ENCODE measurements at places on chromosomes 3 and 15.

DNA sequence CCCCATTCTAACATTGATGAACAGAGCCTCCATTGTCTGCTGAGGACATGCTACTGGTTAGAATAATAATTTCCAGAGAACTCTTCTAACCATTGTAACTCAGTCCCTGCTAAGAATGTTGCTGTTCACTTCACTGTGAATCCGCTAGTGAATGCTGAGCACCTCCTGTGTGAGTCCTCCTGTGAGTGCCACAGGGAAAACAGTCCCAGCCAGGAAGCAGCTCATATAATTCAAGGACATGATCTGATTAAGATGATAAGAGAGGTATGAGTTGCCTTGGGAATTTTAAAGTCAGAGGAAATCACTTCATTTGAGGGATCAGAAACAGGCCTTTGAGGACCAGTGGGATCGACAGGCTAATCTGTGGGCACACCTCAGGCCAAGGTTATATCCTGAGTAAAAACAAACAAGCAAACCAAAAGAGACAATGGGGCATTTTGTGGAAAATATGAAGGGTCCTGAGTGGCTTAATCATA, 33.9 kb upstream of the GPR160 start:
- DNase-seq: no peak

DNA sequence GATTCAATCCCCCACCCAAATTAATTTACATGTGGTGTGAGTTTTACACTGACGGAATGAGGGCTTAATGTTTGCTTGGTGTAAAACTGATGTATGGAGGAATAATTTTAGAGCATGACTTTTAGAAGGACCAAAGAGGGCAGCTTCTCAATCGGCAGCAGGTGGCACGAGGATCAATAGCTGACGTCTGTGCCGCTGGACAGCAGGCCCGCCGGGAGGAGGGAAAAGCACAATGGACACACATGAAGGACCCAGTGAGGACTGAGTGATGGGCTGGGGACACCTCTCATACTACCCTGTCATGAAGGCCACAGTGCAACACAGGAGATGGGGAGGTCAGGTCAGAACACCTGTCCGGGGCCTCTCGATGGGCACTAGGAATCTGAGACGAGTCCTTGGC, 61.4 kb upstream of the NSMCE3 start:
- no peak for DNase-seq

DNA sequence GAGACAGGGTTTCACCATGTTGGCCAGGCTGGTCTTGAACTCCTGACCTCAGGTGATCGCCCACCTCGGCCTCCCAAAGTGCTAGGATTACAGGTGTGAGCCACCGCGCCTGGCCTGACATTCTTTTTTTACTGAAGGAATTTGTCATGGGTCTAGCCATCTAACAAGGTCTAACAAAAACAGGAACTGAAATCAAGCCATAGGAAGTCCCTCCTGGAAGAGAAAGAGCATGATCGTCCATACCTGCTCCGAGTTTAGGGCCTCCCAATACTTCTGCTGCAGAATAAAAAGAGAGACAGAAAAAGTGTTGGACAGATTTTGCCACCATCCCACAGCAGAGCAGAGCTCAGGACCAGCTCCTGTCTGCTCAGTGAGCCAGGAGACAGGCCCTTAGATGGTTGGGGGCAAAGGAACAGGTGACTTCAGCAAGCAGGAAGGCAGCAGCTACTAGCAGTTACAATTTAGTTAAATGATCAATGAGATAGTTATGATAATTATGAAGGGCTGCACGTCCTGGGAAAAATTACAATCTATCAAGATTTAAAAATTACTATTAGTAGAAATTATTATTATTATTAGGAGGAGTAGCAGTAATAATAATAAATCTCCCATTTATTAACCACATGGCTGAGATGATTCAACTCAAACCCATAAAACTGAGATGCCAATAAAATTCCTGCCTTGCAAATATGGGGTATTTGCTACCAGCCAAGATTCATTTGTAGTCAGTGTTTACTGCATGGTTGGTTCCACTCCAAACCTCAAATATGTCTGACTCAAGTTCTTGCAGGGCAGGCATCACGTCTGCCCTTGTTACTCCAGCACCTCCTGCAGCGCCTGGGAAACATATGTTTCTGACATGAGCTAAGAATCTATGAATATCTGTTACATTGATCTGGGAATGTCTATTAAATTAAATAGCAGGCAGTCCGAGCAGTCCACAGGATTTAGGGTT, 40.1 kb downstream of the TMEM44 start:
- peak; percentile 99 for DNase-seq

DNA sequence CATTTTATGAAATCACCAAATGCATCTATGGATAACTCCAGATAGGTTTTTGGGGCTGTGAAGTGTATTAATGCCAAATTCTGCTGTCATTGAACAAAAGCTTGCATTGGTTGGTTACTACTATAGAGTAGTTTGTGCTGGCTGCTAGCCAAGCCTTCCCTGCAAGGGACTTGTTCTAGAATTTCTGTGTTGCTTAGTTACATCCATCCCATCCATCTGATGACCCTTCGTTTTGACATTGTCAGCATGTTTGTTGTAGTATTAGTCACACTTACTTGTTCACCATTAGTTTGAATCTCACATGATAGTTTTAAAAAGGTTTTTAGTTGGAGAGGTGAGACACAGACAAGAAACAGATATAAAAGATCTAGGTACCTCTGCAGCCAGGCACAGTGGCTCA, 7.0 kb upstream of the NIPA2 start:
- no peak for DNase-seq

DNA sequence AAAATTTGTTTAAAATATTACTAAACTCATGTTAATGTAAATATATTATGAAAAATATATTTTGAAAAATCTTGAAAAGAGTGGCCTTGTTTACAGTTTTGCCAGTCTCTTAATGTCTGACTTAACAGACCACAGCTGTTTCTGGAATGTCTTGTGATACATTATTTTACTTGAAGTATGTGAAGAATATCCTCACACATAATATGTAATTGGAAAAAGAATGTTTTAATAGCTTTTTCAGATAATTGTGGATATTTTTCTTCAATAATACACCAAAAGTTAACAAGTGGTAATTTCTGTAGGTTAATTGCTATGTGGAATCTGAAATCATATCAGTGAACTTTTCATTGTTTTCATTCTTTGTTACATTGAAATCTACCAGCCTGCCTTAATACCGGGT, 101.3 kb downstream of the UBE2E2 start:
- DNase-seq: no peak

GRCh38 chr3:38588995-38589937, 60.2 kb downstream of the SCN5A start:
- DNase-seq: no peak

GRCh38 chr15:101250873-101251829, 697 bp downstream of the CHSY1 start:
- peak; percentile 10 for DNase-seq

GRCh38 chr15:72445426-72445825, 28.7 kb upstream of the ARIH1 start:
- DNase-seq: no peak

DNA sequence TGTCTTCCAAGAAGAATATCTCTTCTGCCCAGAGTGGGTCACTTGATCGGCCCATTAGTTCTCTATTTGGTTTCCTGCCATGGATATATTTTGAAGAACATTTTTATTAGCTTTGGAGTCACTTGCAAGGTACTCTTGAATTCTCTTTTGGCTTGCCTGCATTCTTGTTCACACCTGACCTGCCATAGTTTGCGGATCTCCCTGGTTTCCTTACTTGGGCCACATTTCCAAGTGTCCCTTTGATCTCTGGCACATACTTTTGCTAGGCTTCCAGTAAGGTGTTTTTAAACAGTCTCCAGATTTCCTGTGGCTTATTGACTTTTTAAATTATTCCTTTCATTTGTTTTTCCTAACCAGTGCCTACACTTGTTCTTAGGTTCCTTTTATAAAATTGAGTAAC, 488.5 kb upstream of the MDFIC2 start:
- DNase-seq: no peak

- no peak for DNase-seq
Measured at GRCh38 chr3:82058809-82059208, 297.4 kb upstream of the GBE1 start.

GRCh38 chr3:28586325-28586724, 237.7 kb upstream of the AZI2 start:
- no peak for DNase-seq

GRCh38 chr3:169122416-169122815, 541.1 kb downstream of the MECOM start:
- DNase-seq: no peak

GRCh38 chr15:84400017-84400740, 164.6 kb downstream of the GOLGA6L4 start:
- DNase-seq: no peak

DNA sequence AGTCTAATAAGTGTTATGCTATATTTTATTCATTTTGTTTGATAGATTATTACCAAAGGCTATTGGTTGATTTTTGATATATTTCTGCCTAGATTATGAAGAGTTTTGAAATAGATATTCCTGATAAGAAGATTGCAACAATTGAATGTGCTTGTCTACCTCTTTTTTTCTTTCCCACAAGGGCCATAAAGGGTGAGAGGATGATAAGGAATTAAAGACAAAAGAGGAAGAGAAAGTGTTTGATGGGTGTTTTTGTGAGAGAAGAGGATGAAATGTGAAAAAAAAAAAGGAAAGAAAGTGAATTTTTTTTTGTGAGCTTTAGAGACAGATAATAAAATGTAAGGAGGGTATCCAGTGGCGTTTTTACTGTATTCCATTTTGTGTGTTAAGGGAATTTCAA, 244.4 kb downstream of the CHST2 start:
- DNase-seq: no peak

DNA sequence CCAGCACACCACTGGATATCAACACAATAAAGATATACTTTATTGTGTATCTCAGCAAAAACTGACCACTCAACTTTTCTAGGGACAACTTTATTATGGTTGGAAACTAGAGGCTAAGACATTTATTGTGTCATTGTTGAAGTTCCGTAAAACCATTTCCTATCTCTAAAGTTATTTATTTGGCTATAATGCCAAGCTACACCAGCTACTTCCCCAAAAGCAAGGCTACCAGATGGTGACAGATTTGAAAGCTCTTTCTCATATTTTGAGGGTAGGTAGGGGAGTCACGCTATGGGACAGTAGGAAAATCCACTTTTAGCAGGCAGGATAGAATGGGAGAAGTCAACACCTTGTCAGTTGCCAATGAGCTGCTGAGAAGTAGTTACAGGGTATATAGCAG, 834.6 kb upstream of the CFAP20DC start:
- DNase-seq: no peak

GRCh38 chr3:98557324-98558010, 25.7 kb downstream of the GPR15 start:
- DNase-seq: peak; percentile 17

GRCh38 chr3:162122405-162122804, 625.8 kb downstream of the OTOL1 start:
- no peak for DNase-seq

- no peak for DNase-seq
Measured at GRCh38 chr15:93089727-93090305, 805 bp upstream of the RGMA start.

- no peak for DNase-seq
Measured at GRCh38 chr15:68442903-68443302, 10.9 kb upstream of the ITGA11 start.

GRCh38 chr3:73433079-73433478, 191.7 kb downstream of the PDZRN3 start:
- DNase-seq: no peak

DNA sequence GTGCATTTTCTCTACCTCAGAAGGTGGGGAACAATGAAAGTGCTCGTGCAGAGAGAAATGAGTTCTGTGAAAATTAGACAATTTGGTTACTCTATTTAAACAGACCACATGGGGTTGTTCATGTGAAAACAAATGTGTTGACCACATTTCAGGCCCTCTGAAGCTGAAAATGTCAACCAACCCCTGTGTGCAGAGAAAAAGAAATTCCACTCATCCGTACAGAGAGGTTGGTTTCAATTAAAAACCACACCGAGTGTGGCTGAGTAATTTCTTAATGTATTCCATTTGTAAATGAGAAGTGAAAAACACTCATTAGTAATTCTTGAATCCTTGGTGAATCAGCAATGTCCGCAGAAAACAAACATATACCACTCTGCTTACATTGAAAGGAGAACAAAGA, 46.9 kb upstream of the SLC7A14 start:
- DNase-seq: no peak

- no peak for DNase-seq
Measured at GRCh38 chr3:24359645-24360462, 134.8 kb downstream of the THRB start.

GRCh38 chr3:23294770-23295387, 91.8 kb downstream of the UBE2E2 start:
- no peak for DNase-seq

GRCh38 chr3:23805633-23806533, at the start of gene UBE2E1:
Gene UBE2E1 (plus strand): TSS chr3:23805955. CDS start chr3:23807270, 1,315 bp downstream.
- peak; percentile 58 for DNase-seq

DNA sequence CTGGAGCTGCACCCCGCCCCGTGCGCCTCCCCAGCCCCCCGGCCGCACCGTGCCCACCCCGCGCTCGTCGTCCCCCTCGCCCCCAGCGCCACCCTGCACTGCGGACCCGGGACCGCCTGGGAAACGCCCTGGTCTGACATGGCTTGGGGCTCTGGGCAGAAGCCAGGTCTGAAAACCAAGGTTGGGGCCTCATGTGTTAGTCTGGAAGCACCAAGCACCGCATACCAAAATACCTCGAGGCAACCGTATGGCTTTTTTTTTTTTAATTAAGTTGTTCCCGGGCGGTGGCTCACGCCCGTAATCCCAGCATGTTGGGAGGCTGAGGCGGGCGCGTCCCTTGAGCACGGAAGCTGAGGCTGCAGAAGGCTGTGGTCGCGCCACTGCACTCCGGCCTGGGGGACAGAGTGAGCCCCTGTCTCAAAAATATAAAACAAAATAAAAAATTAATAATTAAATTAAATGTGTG, 91.5 kb upstream of the CHD2 start:
- DNase-seq: no peak

DNA sequence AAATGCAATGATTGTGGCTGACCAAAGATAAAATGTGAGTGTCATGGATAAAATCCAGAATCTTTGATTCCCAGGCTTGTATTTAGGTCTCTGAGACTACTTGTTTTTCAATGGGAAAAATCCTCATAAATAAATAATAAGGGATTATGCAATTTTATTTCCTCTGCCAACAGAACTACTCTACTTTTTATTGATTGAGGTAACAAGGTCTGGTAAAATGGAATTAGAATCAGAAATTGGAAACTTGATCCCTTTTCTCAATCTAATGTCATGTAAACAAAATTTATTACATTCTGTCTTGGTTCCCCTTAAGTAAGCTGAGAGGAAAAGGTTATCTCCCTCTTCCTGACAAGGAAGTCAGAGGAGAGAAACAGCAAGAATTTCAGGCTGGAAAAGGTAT, 48.3 kb upstream of the CCDC50 start:
- DNase-seq: no peak

DNA sequence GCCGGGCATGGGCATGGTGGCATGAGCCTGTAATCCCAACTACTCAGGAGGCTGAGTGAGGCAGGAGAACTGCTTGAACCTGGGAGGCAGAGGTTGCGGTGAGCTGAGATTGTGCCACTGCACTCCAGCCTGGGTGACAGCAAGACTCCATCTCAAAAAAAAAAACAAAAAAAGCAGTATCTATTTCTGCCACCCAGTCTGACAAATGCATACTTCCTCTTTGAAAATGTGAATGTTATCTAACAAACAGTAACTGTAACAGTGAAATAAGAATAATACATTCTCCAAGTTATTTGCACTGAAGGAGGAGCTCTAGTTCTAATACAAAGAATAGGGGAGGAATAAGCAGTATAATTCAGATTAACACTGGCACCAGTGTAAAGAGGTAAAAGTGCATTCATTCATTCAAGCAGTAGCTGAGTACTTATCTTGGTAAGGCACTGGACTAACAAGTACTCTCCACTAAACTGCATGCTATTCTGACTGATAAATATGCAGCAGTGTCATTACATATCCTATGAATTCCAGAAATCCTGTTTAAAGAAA, 12.9 kb downstream of the VPS13C start:
- DNase-seq: no peak

- DNase-seq: no peak
Measured at GRCh38 chr15:62792986-62793751, 249.4 kb upstream of the TPM1 start.

All from RCC 7860 (cell line).